ENCODE measurements at places on chromosomes 1 and 21.
A peak's percentile ranks its signal among the peaks of the same experiment; 100 is the strongest.

DNA sequence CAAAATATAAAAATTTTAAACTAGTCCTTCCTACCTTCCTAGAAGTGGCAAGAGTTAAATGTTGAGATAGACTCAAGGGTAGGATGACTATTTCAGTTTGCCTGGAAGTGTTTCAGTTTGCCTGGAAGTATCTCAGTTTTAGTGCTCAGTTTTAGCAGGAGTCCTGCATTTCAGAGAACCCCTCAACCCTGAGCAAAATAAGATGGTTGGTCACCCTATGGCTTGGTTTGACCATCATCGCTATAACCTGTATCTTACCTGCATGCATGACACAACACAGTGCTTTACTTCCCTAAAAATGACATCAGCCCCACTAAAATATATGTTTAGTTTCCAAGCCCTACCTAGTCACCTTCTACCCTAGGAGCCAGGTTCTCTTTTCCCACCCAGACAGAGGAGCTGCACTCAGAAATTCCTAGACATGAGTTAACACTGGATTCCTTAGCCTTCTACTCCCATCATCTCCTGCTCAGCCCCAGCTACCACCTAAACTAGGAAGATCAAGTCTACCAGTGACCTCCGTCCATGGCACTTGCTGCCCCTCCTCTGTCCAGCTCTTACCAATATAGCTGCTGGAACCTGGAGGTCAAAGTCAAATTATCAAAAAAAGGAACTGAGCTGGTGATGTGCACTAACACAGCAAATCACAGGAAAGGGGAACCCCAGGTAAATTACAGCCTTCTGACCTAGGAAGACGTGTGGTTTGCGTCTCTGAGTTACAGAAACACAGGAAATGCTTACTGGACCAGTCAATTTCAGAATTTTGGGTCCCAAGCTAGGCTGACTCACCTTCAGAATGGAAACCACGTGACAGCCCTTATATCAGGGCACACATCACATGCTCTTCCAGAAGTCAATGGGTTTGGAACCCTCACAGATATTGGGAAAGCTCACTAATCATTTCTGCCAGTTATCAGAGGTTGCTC is 2.2 kb upstream of the G0S2 start:
- DNase-seq: no peak

- DNase-seq: no peak
Measured at GRCh38 chr1:244280201-244280600, 171.5 kb downstream of the ADSS2 start.

DNA sequence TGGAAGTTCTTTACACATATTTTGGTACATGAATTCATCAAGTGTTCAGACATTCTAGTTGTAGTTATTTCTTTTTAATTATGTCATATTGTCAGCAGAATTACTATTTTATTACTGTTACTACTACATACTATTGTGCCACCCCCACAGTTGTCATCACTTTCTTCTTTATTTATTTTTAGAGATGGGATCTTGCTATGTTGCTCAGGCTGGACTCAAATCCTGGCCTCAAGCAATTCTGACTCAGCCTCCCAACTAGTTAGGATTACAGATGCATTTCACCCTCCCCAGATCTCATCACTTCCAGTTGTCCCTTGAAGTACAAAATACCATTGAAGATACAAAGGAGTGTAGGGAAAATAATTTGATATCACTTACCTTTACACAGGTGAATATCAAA is 258.0 kb downstream of the KCTD3 start:
- no peak for DNase-seq

GRCh38 chr1:27548858-27549719 is 54.9 kb downstream of the AHDC1 start:
- DNase-seq: no peak

DNA sequence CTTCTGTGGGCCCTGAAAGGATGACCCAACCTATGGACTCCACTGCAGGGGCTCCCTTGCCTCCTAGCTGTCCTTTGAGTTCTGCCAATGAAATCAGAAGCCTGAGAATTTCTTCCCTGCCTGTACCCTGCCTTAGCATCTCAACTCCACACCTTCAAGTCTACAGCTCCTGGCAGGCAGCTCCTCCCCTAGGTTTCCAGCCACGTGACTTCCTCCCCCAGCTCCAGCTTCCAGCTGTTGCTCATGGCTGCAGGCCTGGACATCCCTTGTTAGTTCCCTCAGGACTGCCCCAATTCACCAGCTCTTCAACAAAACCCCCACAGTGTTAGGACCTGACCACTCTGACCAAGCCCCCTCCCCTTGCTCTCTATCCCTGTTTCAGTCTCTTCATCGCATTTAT is 2.4 kb downstream of the RCAN1 start:
- DNase-seq: no peak

GRCh38 chr1:39509360-39510009 is 18.0 kb downstream of the BMP8A start:
- no peak for DNase-seq

DNA sequence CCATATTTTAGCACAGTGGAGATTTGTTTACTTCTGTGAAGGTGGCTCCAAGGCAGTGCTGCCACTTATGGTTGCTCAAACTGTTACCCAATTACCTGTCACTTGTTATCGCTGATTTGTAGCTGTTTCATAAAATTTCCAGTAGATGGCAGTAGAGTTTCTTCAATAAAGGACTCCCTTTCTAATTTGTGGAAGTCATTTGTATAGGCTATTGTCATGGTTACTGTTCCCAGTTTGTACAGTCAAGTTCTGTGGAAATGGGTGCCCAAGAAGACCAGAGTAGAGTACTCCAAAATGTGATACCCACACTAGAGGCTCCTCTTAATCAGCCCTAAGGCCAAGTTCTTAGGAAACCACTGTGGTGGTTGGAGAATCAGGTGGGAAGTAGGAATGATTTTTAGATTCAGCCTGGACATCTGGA is 186.1 kb downstream of the CLEC20A start:
- DNase-seq: peak; percentile 58

GRCh38 chr21:22649246-22649645 is 1651.0 kb downstream of the NCAM2 start:
- DNase-seq: no peak

DNA sequence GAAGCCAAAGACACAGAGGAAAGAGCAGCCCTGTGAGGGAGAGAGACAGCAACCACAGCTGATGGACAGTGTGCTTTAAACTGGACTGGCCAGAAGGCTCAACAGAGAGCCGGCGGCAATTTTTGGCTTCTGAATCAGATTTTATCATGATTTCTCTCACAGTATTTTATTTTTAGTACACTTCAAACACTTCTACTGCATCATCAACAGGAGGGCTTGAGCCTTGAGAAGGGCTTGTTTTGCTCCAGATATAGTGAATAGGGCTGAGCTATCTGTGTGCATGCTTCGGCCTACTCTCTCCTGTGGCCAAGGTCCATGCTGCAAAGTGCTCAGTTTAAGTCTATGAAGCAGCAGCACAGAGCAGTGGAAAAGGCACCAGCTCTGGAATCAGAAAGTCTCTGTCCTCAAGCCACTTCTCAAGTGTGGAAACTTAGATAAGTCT is 33.3 kb downstream of the ADCY10 start:
- no peak for DNase-seq

DNA sequence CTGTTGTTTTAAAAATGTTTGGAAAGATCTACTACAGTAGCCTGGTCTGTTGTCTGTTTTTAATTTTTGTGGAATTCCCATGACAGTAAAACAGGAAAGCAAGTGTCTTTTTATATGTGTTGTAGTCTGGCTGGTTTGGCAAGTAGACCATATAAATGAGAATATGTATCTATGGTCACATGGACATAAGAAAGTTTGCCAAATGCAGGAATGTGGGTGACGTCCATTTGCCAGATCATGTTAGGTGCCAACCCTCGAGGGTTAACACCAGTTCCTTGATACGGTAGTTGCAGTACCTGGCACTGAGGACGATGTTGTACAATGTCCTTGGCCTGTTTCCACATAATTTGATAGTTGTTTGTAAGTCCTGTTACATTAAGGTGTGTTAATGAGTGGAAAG is 6.2 kb downstream of the DAP3 start:
- DNase-seq: no peak

DNA sequence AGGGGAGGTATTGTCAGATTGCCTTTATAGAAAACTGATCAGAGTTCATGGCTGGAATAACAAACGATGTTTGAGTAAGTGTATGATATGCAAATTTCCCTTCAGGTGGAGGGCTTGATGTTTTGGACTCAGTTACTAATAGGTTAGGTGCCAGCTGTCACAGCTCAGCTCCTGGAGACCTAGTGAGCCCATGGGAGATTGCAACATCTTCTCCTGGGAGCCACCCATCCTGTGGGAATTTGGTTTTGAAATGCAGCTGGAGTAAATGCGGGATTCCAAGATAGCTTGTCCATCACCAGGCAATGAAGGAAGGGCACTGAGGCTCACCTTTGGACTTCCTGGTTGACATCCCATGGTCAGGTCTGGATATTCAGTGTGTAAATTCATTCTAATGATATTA is 211.4 kb upstream of the NRIP1 start:
- no peak for DNase-seq

GRCh38 chr1:904310-904950 is 19.3 kb upstream of the SAMD11 start:
- no peak for DNase-seq

DNA sequence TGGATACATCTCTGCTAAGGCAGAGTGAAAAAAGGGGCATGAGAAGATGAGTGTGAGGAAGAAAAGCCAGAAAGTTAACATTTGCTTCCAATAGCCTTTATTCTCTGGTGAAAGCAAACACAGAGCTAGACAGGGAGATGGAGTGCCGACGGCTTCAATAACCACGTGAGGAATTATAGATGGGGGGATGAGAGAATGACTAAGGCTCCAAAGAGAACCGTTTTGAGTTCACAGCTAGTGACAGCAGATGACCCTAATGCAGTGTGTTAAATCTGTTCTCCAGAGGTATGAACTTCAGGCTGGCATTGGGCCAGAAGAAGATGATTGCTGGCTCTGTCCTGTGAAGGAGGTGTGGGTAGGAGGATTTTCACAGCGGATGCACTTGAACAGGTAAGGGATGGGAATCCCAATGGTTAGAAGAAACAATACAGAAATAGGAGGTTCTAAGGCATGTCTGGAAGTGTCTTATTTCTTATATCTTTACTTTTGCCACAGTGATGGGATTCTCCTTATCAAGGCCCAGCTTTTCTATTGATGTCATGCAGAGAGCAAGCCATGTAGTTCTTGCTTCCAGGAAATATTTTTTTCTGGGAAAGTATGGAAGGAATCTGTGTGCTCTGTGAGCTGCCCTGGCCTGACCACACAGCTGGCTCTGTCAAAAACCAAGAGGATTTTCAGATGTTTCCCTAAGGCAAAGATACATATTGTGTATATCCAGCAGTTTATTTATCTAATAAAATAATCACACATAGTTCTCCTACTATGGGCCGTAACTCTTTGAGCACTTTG is 573.8 kb downstream of the LTN1 start:
- DNase-seq: no peak

DNA sequence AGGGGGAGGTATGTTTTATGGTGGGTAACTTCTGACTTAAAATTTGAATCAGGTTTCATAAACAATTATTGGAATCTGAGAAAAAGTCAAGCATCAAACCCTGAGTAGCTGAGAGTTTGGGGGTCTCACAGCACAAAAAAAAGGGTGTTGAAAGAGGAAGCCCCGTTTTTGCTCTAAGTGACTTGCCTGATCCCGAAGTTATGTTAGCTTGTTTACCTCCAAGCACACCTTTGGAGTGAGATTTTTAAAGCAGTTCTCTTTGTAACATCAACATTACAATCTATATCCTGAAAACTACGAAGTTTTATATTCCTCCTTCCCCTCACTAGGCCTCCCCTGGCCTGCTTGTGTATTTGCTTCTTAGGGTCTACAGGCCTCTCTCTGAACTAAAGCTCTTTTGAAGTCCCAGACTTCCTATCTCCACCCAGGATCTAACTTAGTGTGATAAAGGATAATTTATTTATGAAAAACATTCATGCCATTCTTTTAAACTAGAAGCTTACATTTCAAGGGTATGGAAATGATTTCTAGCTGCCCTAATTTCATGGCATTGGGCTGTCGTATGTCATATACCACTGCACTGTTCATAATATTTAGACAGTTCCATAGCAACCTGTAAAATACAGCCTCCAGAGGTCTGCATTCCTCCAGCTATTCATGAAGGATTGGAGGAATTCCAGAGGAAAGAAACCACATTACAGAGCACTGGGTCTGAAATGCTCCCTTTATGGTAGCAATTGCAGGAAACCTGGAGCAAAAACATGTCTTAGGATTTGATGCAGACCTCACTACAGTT is 36.1 kb upstream of the RGS1 start:
- DNase-seq: no peak

GRCh38 chr1:198500096-198500495 is 40.4 kb downstream of the ATP6V1G3 start:
- DNase-seq: no peak

DNA sequence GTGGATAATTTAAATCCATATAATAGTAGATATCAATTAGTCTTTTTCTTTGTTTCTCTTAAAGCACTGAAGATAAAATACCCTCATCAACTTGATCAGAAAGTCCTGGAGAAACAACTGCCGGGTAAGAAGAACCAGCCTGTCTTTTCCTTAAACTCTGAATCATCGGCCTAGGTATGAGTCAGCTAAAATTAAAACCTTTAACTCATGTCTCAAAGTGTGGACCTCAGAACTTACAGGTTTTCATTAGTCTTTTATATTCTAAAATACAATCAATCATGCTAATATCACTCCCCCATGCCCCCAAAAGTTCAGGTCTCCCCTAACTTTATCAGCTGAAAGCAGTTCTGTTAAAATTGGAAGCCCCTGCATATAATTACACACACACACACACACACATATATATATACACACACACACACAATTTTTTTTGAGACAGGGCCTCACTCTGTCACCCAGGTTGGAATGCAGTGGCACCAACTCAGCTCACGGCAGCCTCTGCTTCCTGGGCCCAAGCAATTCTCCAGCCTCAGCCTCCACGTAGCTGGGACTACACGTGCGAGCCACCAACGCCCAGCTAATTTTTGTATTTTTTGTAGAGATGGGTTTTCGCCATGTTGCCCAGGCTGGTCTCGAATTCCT is 61.3 kb downstream of the B3GALNT2 start:
- peak; percentile 23 for DNase-seq

- DNase-seq: peak; percentile 90
Measured at GRCh38 chr1:100249537-100250257, at the start of gene DBT. DBT (minus strand) TSS chr1:100249834; CDS start chr1:100249820, 14 bp downstream.

GRCh38 chr1:150567717-150568593 is 11.5 kb downstream of the MCL1 start:
- DNase-seq: peak; percentile 63

- DNase-seq: no peak
Measured at GRCh38 chr1:88726697-88727096, 42.6 kb downstream of the PKN2 start.

GRCh38 chr21:23861911-23862504 is 1745.3 kb downstream of the MRPL39 start:
- DNase-seq: no peak

- DNase-seq: no peak
Measured at GRCh38 chr21:38790961-38791360, 14.8 kb upstream of the ETS2 start.

DNA sequence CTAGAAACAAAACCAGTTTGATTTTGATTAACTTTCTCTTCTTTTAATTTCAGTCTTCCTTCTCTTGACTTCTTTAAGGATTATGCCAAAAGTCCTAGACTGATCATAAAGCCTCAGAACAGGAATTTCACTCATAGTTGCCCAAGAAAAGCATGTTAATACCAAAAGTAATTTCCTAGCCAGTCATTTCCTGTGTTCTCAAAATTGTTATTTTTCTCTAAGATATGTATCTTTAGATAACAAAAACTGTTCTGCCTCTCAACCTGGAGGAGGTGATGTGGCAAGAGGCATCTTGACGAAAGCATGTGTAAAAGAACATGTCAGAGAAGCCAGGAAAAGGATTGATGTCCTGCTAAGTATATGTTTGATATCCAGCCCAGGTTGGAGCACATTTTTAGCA is 78.0 kb upstream of the IPO9 start:
- DNase-seq: peak; percentile 61

- DNase-seq: no peak
Measured at GRCh38 chr1:23816906-23817305, 8.3 kb downstream of the HMGCL start.

- DNase-seq: no peak
Measured at GRCh38 chr1:17588048-17588871, 48.8 kb downstream of the ARHGEF10L start.

Measured in kidney capillary endothelial cell (primary cell).